ENCODE measurements at places on chromosomes 16 and 17.

- no peak for DNase-seq
Observed at GRCh38 chr17:46890638-46891037, 32.3 kb upstream of the GOSR2 start.

GRCh38 chr17:35129154-35129972, 7.9 kb downstream of the FNDC8 start:
- no peak for DNase-seq

DNA sequence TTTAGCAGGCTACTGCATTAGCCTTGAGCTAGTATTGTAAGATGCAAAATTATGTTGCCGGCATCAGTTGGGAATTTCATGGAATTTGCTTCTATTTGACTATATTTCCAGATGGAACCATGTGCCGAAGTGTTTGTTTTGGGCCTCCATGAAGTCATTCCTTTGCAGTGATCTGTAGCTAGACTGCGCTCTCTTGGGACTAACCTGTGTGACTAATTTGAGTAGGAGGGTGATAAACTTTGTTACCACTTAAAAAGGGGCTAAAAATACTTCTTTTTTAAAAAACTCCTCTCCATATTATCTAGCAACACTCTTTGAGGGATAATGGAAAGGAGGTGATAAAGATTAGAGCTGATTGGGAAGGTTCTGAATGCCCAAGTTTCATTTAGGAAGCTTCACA, 166.8 kb upstream of the TBX2 start:
- DNase-seq = no peak

GRCh38 chr17:12342609-12343435, 322.1 kb downstream of the MAP2K4 start:
- peak; percentile 27 for DNase-seq

DNA sequence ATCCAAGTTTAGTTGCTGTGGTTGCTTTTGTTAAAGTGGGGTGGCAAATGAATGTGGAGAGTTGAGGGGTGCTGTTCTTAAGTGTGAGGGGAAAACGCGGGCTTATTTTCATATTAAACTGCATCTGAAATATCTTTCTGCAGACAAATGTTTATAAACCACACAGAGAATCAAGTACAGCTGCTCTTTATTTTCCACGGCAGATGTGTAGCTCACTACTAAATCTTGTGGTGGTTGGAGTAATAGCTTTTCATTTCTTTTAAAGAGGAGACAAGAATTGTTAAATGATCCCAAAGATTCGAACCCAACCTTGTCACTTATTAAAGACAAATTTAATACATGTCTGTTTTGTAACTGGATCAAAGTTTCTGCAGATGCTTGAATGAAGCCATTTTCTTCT, 2.1 kb downstream of the CLTC start:
- DNase-seq = no peak

DNA sequence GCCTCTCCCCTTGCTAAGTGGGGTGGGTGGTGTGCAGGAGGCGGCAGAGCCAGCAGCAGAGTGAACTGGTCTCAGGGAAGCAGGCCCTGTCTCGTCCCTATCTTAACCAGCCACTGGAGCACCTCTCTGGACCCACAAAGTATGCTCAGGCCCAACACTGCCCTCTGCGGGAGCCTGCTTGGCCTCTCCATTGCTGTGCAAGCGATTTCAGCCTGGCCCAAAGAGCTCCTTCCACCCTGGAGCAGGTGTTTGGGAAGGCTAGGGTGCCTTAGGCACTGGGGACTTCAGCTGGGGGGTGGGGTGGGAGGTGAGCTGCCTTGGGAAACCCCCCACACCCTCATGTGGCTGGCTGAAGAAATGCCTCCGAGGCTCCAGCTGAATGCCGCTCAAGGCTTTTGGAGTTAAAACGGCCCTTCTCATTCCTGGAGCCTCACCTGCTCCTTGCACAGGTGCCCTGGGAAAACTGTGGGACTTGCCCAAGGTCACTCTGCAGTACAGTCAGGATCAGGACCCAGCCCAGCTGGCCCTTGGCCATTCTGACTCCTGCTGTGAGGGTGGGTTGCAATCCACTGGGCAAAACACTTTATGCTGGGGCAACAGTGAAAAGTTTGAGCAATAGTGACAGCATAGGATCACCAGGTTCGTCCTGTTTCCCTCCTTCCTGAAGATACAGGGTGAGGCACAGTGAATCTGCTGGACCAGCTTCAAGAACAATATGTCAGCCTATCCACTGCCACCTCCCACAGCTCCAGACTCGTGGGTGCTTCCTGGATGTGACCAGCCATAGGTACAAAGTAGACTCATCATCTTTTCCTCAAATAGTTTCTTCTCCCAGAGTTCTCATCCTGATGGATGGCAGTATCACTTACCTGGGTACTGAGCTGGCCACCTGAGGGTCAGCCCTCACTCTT, 5.9 kb upstream of the UBE2O start:
- DNase-seq = peak; percentile 23

GRCh38 chr16:81505011-81505661, 60.5 kb downstream of the CMIP start:
- no peak for DNase-seq

GRCh38 chr16:56450275-56450985, 702 bp downstream of the NUDT21 start:
- no peak for DNase-seq

DNA sequence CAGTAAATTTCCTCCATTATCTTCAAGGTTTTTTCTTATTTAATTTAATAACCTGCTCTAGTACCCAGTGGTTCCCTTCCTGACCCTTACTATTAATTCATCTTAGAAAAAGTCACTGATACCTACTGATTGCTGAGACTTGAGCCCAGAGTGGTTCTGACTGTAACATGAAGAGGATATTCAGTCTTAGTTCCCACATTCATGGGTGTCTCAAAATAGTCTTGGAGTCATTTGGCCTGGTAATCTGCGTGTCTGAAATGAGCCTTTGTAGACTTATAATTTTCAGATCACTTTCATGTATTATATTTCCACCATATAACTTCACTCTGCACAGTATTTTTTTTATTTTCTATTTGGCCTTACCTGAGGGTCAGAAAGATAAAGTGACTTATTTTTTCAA, 732.0 kb upstream of the KIF2B start:
- DNase-seq = no peak

DNA sequence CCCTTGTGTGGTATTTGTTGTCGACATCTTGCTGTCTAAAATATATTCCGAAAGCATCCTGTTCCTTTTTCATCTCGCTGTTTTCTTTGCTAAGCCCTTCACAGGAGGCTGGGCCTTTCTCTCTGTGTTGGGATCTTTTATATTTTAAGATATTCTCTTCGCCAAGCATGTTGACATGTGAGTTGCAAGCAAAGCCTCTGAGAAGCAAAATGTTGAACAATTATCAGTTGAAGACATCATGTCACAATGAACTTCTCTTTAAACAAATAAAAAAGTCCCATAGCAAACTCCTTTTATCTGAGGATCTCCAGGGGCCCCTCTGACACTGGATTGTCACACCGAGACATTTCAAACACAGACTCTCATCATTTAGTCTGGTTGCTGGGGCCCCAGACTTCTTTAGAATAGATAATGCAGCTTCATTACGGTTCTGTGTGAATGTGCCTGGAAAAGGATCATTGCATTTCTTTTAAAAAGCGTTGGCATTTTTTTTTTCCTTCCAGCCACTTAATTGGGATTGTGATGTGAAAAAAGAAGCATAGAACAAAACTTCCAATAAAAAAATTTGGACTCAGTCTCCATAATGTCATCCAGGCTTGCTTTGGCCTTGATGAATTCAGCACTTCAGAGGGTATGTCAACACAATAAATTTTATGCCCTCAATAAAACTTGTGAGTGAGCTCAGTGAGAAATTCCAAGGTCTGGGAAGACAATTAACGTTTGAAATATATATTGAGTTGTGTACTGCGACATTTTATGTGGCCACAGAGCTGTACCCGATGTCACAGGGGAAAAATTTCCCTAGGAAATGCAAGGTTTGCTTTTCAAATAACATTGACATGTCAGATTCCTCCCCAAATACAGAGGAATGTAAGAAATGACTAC, 496.8 kb downstream of the XYLT1 start:
- no peak for DNase-seq

DNA sequence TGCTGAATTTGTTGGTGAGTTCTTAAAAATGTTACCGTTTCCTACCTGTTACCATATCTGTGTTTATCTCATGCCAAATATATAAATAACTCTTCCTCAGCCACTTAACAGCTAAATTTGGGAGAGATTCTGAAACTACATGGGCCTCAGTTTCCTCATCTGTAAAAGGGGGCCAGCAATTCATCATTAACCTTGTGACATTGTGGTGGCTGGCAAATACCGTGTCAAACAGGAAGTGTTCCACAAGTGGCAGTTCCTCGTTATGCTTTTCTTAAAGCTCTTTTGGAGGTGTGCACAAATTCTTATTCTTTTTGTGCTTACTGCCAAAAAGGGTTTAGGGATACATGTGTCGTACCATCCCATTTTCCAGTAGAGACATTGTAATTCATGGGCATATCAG, 220.4 kb upstream of the CACNG5 start:
- DNase-seq = no peak

DNA sequence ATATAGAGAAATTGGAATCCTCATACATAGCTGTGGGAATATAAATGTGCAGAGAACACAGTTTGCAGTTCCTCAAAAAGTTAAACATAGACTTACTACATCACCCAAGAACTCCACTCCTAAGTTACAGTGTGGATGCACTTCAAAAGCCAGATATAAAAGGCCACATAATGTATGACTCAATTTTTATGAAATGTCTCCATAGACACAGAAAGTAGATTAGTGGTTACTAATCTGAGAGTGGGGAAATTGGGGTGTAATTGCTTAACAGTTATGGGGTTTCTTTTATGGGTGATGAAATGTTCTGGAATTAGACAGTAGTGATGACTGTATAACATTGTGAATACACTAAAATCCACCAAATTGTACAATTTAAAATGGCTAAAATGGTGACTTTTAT, 60.9 kb downstream of the CACNG1 start:
- DNase-seq = no peak

GRCh38 chr17:69555056-69555455, 140.6 kb downstream of the MAP2K6 start:
- no peak for DNase-seq

- DNase-seq = no peak
Observed at GRCh38 chr16:62342216-62342615, 306.0 kb upstream of the CDH8 start.

- DNase-seq = no peak
Observed at GRCh38 chr16:9039210-9039609, 52.2 kb upstream of the HAPSTR1 start.

DNA sequence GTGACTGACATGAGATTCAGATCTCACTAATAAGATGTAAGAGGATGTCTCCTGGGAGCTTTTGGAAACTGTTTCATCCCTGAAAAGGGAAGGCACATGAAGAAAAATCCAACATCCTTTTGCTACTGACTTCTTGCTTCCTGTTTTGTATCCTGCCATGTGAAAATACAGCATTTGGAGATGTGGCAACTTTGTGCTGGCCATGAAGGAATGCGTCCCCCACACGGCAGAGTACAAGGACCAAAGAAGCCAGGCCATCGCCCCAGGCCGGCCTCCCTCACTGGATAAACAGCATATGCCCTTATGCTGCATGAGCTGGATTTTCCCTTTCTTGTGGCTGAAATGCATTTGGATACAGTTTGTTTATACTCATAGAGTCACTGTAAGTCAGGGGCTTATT, 5.5 kb upstream of the HASPIN start:
- DNase-seq = no peak
